ENCODE measurements at places on chromosomes 16 and 17.

- no peak for DNase-seq
These were observed 69.8 kb downstream of the MRM3 start for GRCh38 chr17:851924-852323.

GRCh38 chr16:27784351-27785306 is 234.7 kb downstream of the KATNIP start:
- no peak for DNase-seq

- DNase-seq, result no peak
These were observed 2.8 kb downstream of the DRC3 start for GRCh38 chr17:17975436-17975835.

DNA sequence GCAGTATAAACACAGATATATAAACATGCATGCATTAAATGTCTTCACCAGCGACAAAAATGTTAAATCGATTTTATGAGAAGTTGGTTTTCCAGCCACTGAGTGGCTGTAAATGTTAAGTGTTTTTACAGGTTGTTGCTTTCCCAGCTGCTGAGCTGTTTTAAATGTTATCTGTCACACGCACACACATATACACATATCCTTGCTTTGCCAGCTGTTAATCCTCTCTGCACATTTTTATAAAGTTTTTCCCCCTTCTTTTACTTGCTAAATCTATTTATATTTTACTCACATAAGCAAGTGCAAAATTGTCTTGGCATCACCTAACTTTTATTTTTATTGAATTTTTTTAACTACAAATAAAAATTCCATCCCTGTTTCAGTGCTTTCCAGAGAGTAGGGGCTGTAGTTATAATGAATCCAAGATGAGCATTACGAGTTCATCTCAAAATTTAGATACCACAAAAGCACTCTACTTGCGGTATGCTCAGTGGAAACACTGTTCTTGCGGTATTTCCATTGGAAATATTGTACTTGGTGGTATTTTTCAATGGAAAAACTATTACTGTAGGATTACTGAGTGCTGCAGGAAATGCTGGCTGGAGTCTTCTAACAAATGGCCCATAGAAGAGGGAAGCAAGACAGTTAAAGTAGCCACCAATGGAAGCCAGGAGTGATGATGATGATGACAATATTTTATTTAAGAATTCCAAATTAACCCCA is 124.9 kb upstream of the KCNJ16 start:
- DNase-seq, result no peak

DNA sequence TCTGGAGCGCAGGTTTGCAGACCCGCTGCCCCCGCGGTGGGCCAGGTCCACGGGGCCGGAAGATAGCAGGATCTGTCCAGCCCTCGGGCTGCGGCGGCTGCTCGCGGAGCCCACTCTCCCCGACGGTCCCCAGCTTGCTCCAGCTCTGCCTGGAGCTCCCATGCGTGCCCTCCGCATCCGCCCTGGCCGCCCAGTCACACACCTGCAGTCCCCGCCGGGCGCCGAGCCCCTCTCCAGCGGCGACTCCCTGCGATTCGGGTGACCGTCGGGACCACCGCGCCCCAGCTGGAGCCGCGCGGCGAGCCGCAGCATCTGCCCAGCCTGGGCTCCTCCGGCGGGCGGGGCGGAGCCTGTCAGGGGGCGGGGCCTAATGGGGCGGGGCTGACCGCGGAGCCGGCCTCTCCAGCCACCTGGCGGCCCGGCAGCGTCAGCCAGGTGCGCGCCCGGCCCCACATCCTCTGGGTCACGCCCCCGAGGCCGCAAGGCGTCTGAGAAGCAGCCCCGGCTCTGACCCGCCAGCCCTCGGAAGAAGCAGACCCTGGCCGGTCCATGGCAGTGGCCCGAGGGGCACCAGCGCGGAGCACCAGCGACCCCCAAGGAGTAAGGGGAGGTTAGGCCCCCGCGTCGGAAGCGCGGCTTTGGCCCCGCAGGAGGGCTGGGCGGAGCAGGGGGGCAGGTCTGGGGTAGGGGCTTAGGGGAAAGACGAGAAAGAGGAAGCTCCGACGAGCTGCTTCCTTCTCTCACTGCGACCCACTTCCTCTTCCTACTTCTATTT is at the start of gene PIK3R5:
Gene PIK3R5 (minus strand): TSS at position 314 of the 775 bp plus-strand sequence. CDS start 54,213 bp downstream, outside the sequence.
- no peak for DNase-seq

- no peak for DNase-seq
These were observed 43.5 kb downstream of the SCPEP1 start for GRCh38 chr17:57021226-57021940.

- no peak for DNase-seq
These were observed 40.4 kb upstream of the NOS2 start for GRCh38 chr17:27840688-27841087.

- DNase-seq, result no peak
These were observed 6.5 kb upstream of the ZNF469 start for GRCh38 chr16:88375996-88376834.

DNA sequence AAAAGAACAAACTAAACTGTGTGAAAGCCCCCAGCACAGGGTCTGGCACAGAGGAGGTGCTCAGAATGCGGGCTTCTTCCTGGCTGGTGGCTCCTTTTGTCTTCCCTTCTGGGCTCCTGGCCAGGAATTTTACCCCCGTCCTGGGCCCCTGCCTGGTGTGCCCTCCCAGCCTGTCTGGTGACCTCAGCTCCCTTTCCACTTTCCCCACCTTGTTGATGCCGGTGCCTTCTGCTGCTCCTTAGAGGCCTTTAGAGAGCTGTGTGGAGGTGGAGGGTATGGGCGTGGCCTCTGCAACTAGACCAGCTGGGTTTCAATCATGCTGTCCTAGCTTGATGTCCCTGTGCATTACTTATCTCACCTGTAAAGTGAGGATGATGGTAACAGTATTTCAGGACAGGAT is 16.8 kb downstream of the PIRT start:
- no peak for DNase-seq

GRCh38 chr16:29318037-29318436 is 88.5 kb downstream of the NPIPB11 start:
- no peak for DNase-seq

DNA sequence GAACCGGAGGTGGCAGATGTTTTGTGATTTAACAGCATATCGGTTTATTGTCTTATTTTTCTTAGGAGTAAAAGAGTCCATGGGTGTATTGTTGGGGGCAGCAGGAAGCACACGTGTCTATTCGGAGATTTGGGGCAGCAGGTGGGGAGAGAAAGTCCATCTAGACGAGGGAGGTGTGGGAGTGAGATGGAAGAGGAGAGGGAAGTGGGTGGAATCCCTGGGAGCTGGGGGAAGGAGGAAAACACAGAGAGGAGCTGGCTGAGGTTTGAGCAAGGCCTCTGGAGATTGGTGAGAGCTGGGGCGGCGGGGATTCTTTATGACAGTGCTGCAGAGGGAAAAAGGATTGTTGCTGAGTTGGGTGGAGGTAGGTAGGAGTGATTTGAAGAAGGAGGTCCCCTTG is 72.1 kb downstream of the PRKCB start:
- no peak for DNase-seq

DNA sequence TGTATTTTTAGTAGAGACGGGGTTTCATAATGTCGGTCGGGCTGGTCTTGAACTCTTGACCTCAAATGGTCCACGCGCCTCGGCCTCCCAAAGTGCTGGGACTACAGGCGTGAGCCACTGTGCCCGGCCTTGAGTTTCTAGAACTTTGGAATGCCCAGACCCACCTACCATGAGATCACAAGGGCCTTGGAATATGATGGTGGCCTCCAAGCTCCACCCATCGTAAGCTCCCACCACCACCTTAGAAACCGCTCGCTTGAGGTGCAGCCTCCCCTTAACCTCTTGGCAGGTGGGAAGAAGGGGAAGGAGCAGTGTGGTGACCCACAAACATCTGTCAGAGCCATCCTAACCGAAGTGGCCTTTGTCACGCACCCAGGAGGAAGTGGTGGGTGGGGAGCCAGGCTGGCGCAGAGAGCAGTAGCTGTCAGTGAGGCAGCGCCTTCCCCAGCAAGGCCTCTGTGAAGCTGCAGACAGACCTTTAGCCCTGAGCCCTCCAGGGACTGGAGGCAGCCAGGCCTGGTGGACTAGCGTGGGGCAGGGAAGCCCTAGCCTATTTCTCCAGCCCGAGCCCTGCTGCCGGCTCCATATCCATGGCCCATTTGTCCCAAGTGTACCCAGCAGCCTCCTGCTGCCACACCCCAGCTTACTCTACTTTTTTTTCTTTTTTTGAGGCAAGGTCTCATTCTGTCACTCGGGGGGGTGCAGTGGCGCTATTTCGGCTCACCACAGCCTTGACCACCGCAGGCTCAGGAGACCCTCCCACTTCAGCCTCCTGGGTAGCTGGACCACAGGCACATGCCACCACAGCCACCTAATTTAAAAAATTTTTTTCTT is 13.1 kb upstream of the SEPHS2 start:
- no peak for DNase-seq

DNA sequence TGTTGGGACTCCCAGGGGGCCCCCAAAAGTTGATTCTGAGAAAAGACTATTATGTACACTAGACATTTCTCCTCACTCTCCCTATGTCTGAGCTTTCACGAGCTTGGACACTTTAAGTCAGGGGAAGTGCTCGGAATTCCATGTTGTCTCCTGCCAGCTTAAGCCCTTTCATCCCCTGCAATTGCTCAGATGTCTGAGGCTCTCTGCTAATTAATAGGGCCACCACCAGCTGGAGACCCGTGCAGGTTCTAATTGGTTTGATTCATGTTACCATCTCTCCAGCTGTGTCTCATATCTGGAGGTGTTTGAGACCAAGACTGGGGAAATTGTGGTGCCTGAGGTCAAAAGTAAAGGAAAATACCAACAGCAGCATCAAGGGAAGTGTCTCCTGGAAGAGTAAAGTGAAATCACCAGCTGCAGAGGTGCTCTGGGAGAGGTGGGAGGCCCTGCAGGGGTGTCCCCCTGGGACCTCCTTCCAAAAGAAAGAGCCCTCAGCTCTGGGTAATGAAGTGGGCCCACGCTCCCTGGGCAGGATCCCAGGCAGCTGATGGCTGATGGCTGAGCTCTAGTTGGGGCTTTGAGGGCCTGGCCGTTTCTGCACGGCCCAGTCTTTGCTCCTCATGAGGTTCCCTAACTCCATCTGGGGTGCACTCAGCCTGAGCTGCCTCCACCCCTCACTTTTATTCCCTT is 5.8 kb upstream of the UTS2R start:
- DNase-seq, result no peak

- no peak for DNase-seq
These were observed 137.1 kb downstream of the ZFHX3 start for GRCh38 chr16:72910875-72911274.

DNA sequence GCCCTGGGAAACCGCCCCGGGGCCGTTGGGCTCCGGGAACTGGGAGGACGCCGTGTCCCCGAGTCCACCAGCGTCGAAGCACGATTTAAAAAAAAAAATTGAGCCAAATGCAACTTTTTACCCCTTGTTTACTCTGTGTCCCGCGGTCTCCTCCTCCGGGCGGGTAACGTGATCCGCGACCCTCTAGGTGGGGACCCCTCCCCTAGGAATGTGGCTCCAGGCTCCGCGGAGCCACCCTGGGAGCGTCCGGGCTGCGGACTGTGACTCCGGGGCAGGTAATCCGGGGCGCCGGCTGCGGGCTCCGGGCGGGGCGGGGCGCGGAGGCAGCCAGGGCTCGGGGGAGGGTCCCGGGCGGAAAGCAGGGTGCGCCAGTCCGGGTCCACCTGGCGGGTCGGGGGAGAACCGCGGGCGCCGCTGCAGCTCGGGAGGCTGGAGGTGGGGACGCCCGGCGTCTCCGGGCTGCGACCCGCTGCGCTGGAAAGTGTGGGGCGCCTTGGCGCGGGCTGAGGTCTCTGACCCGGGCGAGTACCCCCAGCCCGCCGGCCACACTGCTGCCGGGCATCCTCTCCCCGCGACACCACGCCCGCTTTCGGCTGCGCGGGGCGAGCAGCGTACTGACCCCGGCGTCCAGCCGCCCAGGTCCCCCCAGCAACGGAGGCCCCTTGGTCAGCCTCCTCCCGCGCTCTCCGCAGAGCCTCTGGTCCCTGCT is 852 bp upstream of the HELZ start:
- DNase-seq, result no peak

DNA sequence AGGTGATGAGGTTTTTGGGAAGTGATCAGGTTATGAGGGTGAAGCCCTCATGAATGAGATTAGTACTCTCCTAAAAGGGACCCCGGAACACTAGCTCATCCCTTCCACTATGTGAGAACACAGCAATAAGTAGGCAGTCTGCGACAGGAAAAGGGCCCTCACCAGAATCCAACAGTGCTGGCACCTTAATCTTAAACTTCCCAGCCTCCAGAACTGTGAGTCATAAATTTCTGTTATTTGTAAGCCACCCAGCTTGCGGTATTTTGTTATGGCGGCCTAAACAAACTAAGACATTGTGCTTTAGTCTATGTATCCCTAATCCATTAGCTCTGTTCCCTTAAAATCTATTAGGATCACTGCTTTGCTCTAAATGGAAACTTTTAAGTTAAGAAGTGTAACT is 8.5 kb downstream of the SLFN12 start:
- DNase-seq, result no peak

DNA sequence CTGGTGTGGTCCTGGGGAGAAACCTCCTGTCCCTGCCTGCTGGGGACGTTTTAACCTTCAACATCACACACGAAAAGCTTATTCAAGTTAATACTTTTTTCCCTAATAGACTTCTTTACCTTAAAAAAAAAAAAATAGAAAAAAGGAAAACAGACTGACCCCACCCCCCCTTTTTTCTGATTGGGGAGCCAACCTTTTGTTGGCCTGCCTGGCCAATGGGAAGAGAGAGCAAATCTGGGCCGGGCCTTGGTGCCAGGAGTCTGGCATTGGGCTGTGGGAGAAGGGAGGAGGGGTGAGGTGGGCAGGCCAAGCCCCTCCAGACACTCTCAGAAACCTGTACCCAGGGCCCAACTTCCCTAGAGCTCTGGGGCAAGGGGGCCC is 3.0 kb downstream of the CBX8 start:
- DNase-seq, result no peak

DNA sequence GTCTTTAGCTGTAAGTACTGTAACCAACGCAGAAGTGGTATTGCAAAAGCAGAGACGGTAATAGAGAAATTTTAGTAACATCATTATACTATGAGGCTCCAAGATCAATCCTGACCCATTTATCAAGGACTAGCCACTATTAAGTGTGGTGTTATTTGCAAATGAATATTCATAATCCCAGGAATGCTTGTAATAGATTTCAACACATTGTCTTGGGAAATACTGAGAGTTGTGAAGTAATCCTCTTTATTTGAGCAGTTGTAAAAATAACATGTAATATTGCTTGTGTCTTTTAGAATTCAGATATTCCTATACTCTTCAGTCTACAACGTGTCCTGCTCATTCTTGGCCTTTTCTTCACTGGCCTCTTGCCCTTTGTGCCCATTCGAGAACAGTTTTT is 46.4 kb downstream of the GDPD1 start:
- no peak for DNase-seq

DNA sequence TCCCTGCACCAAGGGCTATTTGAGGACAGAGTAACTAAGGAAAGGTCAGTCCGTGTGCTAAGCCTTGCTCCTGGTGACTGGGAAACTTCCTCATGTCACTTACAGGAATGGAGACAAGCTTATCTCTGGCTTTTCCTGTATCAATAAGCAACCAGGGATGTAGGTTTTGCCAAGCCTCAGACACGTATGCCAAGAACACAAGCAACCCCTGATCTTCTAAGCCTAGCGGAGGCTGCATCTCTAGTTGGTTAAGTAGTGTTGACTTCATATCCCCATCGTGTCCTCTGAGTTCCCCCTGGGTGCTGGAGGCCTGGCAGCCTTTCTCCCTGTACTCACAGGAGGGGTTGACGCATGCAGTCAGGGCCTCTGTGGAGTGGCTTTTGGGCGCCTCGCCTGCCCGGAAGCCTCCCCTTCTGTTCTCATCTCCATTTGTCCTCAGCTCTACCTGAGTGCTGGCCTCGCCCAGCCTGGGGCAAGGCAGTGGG is 1.4 kb upstream of the C1QTNF1 start:
- no peak for DNase-seq
